ENCODE measurements at places on chromosomes 13 and 19. TPM values are rescaled to one million over a fixed set of nuclear protein-coding genes. Genes with fewer than 3 reads are reported as not detected.

KIR2DL3 gene
- not detected for total RNA-seq

SLITRK1 gene
- 34.1 TPM for total RNA-seq

MBD3L2B gene
- not detected for total RNA-seq

EML2 gene
- 55.1 TPM for total RNA-seq

RPS28 gene
- total RNA-seq = 189 TPM

FOXO1 gene
- total RNA-seq = 6.3 TPM

DCT gene
- total RNA-seq = 0.63 TPM

RNF113B gene
- not detected for total RNA-seq

TUBB4A gene
- 215 TPM for total RNA-seq

ZNF442 gene
- total RNA-seq = 6.6 TPM

SYCN gene
- not detected for total RNA-seq

Measured in parietal lobe (tissue), 2 donors.